ENCODE measurements at places on chromosomes 12 and 14. TPM values are rescaled to one million over a fixed set of nuclear protein-coding genes. Genes with fewer than 3 reads are reported as not detected.
A peak's percentile ranks its signal among the peaks of the same experiment; 100 is the strongest.

PRIMA1 gene
- not detected for total RNA-seq

LIN7A gene
- total RNA-seq, result not detected

OTOGL gene
- total RNA-seq, result 3.1 TPM

TROAP gene
- 103 TPM for total RNA-seq

MUCL1 gene
- not detected for total RNA-seq

- DNase-seq, result peak; percentile 84
These were observed 88.5 kb upstream of the ANO4 start for GRCh38 chr12:100706033-100706432.

DNA sequence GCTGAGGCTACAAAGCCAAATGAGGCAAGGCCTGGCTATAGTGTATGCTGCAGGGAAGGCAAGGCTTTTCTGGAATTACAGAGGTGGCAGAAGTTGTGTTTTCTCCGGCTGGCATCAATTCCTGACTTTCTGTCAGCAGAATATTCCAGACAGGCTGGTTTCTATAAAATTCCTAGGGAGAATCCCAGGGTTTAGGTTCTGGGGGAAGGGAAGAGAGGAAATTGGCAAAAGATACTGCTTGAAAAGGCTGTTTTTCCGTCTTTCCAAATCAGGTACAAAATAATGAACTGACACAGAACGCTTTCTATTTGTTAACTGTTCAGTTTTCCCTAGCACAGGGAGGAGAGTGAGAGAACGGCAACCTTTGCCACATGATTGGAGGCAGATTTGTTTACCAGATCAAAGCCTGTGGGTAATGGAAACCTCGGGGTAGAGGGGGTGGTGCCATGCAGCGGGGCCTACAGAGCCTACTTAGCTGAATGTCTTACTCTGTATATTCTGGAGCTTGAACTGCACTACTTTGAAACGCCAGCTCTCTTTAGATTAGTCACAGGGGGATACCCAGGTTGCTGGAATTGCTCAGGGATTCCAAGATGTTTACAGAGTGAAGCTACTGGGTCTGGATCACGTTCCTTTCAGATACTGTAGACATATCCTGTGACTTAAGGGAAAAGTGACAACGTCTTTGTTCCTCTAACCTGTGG is 65.8 kb upstream of the DACT1 start:
- DNase-seq, result peak; percentile 68

GRCh38 chr12:22656376-22656775 is 31.4 kb downstream of the ETNK1 start:
- DNase-seq, result no peak

GRCh38 chr12:98752726-98753125 is 107.6 kb downstream of the APAF1 start:
- peak; percentile 63 for DNase-seq

DNA sequence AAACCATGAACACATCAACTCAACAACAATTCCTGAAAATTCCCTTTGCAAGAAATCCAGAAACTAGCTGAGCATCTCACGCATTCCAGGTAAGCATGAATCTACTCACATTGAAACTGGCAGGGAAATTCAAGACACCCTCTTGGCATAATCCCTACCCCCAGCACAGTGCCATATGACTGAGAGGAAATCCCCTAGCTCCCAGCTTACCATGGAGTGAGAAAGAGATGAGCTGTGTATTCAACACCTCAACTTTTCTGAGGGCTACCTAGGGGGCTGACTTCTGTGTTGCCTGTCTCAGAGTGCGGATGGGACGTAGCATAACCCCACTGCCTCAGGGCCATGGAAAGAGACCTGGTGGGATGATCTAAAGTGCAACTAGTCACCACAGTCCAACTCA is 37.7 kb upstream of the GPR132 start:
- no peak for DNase-seq

DNA sequence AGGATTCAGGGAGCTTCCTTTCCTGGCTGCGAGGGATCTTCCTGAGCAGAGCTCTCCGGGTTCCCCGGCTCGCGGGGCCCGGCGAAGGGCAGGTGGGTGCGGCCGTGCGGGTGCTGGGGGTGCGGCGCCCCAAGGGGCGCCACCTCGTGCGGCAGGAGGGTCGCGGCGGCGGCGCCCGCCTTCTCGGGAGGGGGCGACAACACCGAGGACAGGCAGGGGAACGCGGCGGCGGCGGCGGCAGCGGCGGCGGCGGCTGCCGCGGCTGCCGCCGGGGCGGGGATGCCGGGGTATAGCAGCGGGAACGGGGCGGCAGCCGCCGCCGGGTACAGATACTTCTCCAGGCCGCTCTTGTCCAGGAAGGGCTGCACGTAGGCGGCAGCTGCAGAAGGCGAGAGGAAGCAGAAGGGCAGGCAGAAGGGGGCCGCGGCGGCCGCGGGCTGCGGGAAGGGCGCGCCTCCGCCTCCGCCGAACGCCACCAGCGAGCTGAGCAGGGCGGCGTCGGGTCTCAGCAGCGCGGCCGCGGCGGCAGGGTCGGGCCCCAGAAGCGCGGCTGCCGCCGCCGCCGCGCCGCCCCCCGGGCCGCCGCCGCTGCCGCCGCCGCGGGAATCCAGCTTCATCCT is 2.7 kb downstream of the BHLHE41 start:
- peak; percentile 26 for DNase-seq

- DNase-seq, result no peak
These were observed 49.4 kb downstream of the DYNC1H1 start for GRCh38 chr14:102013669-102014200.

DNA sequence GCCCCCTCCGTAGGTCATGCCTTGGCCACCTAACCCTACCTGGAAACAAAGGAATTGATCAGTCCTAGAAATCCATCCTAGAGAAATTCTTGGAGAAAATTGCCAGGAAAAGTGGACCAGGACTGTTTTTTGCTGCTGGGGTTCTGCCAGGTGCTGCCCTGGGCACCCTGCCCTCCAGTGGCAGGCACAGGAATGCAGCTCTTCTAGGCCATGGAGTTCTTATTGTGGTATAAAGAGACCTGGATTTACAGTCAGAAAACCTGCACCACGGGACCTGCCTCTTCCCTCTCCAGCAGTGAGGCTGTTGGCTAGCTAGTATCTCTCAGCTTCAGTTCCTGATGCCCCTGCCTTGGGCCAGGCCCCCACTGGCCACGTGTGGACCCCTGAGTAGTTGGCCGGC is 59.7 kb downstream of the SLC24A4 start:
- peak; percentile 55 for DNase-seq

DNA sequence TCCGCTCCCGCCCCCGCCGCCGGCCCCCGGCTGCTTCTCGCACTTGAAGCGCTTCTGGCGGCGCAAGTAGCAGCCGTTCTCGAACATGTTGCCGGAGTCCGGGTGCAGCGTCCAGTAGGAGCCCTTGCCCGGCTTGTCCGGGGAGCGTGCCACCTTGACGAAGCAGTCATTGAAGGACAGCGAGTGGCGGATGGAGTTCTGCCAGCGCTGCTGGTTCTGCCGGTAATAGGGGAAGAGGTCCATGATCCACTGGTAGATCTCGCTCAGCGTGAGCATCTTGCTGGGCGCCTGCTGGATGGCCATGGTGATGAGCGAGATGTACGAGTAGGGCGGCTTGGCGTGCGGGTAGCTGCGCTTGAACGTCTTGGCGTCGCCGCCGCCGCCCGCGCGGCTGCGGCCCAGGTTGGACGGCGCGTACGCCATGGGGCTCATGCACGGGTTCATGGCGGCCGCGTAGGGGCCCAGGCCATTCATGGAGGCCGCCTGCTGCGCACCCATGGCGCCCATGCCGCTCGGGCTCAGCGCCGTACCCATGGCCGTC is 3.0 kb downstream of the FOXA1 start:
- peak; percentile 73 for DNase-seq

GRCh38 chr14:103068351-103069073 is 11.2 kb upstream of the CDC42BPB start:
- DNase-seq, result no peak

DNA sequence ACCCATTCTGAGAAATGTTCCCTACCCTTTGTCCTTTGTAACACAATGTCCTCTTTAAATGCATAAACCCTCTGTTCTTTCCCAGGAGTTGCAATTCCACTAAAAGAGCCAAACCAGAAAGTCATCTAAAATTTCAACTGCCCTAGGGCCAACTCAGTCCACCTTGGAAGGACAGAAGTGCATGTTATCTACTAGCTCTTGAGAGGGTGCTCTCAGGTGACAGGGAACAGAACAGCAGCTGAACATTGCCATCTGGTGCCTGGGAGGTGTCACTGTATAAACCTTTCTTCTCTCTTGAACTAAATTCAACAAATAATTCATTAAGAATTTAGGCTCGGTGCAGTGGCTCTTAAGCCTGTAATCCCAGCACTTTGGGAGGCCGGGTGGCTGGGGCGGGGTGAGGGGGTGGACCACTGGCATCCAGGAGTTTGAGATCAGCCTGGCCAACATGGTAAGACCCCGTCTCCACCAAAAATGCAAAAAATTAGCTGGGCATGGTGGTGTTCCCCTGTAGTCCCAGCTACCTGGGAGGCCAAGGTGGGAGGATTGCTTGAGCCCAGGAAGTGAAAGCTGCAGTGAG is 10.3 kb upstream of the FERMT2 start:
- DNase-seq, result peak; percentile 88

DNA sequence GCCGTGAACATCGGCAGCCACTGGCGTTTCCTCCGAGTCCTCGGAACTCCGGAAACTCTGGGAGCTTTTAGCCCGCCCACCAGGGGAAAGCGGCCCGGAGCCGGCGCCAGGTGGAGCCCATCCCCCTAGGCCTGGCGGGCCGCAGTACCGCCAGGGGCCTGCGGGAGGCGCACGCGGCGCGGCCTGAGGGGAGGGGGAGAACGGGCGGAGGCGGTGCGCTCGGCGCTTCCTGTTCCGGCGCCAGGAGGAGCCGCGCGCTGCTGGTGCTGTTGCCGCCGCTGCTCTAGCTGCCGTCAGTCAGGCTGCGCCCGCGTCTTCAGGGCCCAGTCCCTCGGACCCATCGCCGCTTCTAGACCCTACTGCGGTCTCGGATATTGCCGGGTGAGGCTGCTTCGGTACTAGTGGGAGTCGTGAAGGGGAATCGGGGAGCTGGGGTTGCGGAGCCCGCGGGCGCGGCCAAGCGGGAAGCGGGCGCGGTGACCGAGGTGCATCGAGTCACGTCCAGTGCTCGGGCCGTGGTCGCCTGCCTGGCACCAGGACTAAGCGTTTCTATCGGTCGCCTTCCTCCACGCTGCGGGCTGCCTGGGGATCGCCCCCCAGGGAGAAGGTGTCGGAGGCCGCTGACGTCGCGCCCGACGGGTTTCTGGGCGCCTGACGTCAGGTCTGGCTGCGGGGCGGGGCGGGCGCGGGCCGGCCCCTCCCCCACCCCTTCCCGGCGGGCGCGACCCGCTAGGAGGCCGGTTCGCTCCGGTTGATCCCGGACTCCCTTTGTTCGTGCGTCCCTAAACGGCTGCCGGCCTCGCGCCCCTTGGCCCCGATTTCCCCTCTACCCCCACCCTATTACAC is at the start of gene MAPK1IP1L:
MAPK1IP1L (plus strand) TSS at position 225 of the 846 bp plus-strand sequence. CDS start 10,037 bp downstream, outside the sequence.
- DNase-seq, result peak; percentile 100

Data from PC-3 (cell line).